ENCODE measurements at places on chromosomes 7 and 10.

GRCh38 chr10:60955957-60956425 lies 12.0 kb upstream of the RHOBTB1 start:
- DNase-seq = no peak

DNA sequence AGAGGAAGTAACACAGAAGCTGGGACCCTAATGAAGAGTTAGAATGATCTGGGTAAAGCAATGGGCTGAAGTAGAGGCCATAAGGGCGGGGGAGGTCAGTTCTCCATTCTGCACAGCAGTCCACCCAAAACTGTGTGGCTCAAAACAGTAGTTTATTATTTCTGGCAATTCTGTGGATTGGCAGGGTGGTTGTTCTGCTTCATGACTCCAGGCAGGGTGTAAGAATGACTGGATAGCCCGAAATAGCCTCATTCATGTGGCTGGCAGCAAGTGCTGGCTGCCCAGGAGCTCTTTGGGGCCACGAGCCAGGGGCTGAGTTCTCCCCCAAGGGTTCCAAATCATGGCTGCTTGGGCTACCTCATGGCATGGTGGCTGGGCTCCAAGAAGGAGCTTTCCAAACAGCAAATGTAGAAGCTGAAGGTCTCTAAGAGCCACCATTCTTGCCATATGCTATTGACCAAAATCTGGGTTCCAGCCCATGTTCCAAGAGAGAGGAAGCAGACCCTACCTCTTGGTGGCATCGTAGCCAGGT lies 315.1 kb upstream of the C7orf33 start:
- DNase-seq = no peak

DNA sequence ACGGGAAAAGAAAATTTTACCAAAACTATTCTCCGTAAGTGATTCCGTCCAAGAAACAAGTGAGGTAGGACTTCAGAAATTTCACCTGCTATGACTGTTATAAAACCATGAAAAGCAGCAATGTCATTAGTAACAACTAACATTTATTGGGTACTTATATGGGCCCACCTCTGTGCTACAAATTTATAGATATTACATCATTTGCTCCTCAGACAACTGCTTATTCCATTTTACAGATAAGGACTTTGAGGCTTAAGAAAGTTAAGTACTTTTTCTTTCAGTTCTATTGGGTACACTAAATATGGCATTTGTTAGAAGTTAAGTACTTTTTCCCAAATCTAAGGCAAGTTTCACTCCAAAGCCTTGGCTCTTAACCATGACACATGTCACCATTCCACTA lies 36.3 kb downstream of the HACD1 start:
- DNase-seq = no peak

- no peak for DNase-seq
These were observed 161.2 kb downstream of the CELF2 start for GRCh38 chr10:11178606-11179515.

GRCh38 chr10:116873134-116873533 lies 23.8 kb downstream of the ENO4 start:
- DNase-seq = no peak

DNA sequence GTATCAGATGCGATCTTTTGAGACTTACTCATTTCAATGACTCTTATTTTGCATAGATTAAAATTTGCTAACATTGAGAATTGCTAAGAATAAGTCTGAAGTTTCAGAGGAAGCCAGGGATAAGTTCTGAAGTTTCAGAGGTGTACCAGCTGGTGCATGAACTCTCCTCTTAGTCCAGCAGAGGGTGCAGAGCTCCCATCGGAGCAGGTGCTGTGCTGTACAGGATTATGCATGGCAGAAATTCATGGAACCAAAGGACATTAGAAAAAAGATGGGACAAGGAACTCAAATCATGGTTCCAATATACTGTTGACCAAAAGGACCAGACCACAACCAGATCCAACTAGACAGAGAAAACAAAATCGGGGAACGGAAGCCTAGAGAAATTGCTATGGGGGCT lies 41.9 kb downstream of the MGAM2 start:
- DNase-seq = no peak

DNA sequence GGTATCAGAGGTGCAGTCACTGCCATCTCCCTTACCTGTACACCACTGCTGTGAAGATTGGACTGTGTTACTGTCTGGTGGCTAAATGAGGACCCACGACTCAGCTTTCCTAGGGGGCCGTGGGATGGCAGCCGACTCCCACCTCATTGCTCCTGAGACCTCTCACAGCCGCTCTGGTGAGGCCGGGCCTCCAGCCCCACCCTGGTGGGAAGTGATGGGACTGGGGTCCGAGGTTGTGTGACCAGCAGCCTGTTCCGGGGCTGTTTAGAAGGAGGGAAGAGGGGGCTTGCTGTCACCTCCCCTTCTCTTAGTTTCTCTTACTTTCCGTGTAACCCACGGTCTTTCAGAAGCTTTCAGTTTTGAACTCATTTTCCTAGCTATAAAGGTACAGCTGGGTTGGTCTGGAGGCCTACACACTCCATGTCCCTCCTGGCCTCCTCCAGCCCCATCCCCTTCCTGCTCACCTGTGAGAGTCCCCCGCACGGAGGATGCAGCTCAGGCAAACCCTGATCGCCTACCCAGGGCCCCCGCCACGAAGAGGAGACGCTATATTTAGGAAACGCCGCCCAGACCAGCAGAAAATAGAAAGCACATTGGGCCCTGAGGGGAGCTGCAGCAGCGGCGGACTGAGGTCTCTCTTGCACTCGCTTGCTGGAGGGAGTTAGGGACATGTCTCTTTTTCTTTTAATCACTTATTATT lies 4.6 kb downstream of the EMX2 start:
- DNase-seq = no peak

DNA sequence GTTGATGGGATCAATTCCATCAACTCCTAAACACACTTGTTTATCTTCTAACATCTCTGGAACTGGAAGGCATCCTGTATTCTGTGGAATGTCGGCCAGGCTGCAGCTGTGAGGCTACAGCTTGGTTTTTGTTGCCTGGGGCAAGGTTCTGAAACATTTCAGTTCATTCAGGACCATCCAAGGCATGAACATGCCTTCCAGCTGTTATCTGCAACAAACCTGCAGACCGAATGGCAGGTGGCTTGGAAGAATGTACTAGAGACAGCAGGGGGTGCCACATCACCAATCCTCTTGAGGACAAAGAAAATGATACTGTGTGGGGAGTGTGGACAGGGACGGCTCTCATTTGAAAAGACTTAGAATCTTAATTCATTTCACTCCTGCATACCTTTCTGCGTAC lies 12.4 kb downstream of the PAPOLB start:
- peak; percentile 9 for DNase-seq

DNA sequence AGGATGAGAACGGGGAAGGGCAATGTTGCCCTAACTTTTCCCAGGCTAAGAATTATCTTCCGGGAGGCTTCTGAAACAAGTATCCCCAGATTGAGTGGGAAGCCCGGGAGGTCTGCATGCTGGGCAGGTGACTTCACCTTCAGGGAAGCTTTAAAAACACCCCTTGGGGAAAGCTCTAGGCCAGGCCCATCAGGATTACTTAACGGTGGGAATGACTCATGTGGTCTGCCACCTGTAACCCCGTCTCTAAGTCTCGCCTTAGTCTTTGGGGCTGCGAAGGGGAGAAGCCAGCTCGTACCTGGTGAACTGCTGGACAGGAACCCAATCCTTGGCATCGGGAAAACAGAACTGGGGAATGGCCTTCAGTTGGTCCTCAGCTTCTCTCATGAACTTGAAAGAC lies 80.1 kb upstream of the MKRN1 start:
- no peak for DNase-seq

DNA sequence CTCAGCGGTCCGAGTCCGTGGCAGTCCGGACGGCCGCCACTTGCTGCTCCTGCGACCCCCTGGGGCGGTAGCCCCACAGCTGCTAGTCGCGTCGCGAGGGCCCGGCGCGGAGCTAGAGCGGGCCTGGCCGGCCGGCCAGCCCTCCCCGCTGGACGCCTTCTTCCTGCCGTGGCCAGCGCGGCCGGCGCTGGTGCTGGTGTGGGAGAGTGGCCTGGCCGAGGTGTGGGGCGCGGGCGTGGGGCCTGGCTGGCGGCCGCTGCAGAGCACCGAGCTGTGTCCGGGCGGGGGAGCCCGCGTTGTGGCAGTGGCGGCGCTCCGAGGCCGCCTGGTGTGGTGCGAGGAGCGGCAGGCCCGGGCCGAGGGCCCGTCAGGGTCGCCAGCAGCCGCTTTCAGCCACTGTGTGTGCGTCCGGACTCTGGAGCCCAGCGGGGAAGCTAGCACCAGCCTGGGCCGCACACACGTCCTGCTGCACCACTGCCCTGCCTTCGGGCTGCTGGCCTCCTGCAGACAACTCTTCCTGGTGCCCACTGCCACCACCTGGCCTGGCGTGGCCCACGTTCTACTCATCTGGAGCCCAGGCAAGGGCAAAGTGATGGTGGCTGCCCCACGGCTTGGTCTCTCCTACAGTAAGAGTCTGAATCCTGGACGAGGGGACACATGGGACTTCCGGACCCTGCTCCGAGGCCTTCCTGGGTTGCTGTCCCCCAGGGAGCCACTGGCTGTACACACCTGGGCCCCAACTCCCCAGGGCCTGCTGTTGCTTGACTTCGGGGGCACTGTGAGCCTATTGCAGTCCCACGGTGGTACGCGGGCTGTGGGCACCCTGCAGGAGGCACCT lies 631 bp downstream of the HPS6 start:
- no peak for DNase-seq

DNA sequence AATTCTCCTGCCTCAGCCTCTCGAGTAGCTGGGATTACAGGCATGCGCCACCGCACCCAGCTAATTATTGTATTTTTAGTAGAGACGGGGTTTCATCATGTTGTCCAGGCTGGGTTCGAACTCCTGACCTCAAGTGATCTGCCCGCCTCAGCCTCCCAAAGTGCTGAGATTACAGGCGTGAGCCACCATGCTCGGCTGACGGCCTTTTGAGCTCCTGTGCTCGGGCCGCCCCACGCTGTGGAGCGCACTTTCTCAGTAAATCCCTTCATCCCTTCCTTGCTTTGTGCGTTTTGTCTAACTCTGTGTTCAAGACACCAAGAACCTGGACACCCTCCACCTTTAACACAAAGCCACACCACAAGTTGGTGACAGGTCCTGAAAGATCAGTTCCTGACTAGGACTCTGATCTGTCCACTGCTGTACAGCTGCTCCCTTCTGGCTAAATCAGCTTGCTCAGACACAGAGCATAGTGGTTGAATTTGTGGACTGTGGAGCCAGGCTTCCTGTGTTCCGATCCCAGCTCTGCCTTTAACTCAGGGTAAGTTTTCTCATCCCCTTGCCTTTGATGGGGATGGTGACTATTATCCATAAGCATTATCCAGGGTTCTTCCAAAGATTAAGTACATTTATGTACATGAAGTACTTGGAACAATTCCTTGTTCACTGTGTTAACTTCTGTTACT lies 20.1 kb downstream of the CHST3 start:
- DNase-seq = no peak

- no peak for DNase-seq
These were observed 52.6 kb downstream of the TRRAP start for GRCh38 chr7:98930921-98931320.

- no peak for DNase-seq
These were observed 50.6 kb upstream of the ZC3HAV1 start for GRCh38 chr7:139159900-139160675.

GRCh38 chr10:119677904-119678755 lies 26.9 kb downstream of the BAG3 start:
- DNase-seq = no peak

- no peak for DNase-seq
These were observed 1098.0 kb upstream of the C7orf33 start for GRCh38 chr7:147492606-147493005.

GRCh38 chr7:20307119-20307518 lies 23.6 kb upstream of the ITGB8 start:
- DNase-seq = no peak

DNA sequence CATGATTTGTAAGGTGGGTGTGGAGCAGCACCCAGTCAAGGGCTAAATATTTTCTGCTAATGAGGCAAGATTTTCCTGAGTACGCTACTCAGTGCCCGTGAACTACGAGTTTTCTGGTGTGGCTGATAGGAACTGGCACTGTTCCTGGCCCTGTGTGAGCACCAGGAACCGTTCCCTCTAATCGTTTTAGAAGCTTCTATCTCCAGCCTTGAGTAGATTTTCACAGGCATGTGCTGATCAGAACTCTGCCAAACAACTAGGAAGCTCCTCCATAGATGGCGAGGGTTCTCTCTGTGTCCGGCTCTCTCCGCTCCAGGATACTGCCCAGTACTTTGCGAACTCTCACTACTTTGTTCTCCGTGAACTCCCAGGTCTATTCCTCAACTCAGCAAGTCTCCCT lies 17.7 kb downstream of the TRIM4 start:
- DNase-seq = no peak

DNA sequence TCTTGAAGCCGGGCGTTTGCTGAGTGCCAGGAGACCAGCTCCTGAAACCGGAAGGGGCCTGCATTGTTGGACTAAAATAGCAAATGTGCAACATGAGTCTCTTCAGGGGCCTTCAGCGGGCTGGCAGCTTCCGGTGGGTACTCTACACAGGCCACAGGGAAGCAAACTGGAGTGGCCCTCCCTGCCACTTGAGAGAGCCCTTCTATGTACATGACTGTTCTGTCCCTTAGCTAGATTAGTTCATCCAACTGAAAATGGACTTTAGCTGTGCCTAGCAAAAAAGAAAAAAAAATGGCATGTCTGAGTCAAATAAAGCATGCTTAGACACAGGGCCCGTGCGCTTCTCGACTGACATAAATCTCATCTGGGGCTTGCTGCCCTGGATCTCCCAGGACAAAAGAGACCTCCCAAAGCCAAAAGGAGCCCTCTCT lies 115.3 kb upstream of the TCF7L2 start:
- no peak for DNase-seq

- no peak for DNase-seq
These were observed 55.7 kb downstream of the PDGFA start for GRCh38 chr7:463817-464453.
